ENCODE measurements at places on chromosomes 7 and 10.

DNA sequence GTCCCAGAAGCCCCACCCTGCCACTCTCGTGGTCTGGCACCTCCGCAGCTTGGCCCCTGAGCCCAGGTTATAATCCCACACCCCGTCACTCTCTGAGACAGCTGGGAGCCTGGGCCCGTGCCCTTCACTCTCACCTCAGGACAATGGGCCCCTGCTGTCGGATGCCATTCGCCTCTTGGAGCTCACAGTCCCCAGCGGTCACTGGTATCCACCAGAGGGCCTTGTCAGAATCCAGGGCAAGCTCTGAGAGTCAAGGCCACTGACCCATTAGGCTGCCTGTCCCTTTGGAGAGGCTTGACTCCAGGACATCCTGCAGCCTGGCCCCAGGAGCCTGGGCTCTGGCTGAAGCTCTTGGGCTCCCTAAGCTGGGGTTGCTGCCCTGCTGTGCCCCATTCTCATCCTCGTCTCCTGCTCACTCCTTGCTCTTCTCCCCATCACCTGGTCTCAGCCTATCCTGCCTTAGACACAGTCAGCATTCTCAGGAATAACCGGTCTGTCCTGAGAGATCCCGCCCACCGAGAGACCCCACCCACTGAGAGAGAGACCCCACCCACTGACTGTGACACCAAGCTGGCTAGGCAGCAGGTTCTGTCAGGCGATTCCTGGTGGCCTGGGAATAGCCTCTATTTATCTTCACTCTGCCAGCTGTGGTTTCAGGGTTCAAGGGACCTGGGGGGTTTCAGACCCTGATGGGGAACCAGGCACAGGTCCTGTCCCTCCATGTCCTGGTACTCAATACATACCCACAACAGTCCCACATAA, 27.7 kb downstream of the CPXM2 start:
- no peak for DNase-seq

DNA sequence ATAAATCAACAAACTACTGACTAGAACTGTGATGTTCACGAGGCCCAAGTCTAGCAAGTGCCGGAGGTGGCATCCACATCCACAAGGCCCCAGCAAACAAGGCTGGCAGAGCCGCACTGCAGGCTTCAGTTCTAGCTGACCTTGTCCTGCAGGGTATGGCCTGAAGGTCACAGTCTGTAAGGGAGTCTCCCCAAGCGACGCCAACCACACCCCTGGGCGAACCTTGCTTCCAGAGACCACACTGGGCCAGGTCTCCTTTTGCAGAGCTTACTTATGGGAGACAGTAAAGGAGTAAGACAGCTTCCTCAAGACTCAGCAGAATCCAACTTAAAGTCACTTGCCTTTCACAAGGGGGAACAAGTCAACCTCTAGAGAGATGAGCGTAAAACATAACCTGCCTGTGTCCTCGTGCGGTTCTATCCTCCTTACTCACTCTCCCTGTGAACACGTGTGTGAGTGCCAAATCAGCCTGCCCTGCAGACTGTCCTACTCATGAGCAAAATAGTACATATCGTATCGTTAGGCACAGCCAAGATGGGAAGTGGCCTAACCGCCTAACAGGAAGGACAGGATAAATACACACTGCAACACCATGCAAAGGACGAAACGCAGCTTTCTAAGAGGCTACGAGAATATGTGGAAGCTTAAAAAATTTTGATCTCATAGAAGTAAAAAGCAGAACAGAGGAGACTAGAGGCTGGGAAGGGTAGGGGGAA, 22.7 kb downstream of the FAM53B start:
- peak; percentile 74 for DNase-seq

DNA sequence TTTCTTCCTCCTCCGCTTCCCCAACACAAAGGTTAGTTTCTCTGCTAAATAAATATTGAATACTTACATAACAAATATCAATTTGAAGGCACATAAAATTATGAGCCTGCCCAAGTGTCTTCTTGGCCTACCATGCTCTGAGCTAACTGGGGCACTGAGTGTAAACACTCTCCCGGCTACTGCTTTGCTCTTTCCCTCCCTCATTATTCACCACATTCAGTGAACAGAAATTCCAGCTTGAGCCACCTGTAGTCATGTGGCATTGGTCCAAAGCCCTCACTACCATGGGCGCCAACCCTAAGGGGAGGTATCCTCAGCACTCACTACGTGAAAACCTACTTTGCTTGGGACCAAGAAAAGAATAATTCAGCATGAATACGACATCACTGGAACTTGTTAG, 409.0 kb downstream of the KCNMA1 start:
- DNase-seq, result no peak

GRCh38 chr7:6631605-6632004, 5.5 kb upstream of the ZNF316 start:
- DNase-seq, result no peak

DNA sequence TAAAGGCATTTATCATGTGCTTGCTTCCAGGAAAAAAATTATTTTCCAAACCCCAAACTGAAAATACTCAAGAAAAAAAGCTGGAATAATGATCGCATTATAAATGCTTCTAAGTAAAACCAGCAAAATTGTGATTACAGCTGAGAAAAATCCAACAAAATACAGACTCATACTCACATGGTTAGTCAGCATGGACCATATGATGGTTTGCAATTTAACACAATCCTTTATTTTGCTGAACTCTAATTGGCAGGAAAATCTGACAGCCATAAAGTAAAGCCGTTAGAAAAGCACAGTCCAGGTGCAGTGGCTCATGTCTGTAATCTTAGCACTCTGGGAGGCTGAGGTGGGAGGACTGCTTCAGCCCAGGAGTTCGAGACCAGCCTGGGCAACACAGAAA, 59.6 kb downstream of the BRI3 start:
- no peak for DNase-seq

DNA sequence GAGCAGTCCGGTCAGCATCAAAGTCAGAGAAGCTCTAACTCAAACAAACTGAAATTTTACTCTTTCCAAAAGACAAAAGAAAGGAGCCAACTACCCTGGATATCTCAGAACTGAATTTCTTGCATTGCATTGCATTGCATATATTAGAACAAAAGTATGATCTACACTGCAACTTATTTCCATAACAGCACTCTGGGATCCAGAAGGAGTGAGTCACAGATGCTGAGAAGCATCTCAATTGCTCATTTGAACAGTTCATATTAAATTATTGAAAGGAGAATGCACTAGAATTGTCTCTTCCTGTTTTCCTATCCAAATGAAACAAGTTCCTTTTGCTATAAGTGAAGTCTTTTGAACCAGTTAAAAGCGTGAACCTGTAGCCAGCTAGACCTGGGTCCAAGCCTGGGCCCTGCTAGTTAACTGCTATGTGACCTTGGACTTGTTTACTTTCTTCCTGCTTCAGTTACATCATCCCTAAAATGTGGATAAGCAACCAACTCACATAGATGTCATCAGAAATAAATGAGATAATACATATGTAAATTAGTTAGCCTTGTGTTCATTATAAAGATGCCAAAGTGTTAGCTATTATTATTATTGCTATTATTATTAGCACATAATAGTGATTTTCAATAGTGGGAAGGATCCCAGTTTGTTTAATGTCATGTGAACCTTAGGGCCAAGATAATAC, 184.1 kb downstream of the CREB5 start:
- DNase-seq, result no peak

GRCh38 chr7:77697535-77697831, 1.2 kb downstream of the RSBN1L start:
- DNase-seq, result peak; percentile 65

DNA sequence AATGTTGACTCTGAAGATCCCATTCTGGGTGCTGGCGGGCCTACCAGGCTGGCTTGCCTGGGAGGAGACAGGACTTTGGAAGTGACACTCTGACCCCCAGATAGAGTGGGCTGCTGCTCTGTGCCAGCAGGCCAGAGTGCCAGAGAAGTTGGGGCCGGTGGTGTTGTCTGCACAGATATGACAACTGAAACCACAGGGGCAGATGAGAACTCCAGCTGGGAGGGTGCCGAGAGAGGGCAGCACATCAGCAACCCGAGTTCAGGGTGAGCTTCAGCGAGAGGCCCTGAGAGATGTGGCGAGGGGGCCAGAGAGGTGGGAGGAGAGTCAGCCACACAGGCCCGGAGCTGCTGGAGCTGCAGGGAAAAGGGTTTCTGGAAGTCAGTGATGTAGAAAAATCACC, 193.2 kb upstream of the MGMT start:
- no peak for DNase-seq

DNA sequence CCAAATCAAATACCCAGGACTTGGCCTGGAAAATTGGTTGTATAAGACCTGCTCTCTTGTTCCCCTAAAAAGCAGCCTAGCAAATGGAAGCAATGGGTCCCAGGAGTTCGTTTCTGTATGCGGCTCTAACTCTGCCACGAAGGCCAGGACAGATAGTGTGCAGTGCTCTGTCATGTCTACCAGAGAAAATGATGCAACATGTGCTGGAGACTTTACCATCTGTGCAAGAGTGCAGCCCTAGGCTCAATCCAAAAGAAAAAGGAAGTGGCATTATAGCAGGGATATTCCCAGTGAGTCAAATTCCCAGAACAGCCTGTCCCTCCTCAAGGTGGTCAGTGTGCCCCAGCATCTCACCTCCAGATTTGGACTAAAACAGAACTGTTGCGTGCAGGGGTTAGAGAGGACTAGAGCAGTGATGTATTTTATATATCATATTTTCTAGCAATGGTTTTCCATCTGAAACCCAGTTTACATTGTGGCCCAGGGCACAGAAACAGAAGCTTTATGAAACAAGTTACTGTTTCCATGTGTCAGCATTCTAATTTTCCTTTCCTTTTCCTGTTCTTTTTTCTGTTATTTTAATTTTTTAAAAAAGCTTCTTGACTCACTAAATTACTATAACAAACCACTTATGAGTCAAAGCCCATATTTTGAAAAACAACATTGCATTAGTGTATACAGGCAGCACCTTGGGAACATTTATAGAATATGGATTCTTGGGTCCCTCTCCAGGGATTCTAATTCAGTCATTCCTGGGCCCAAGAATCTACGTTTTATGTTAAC, 311.2 kb downstream of the RNLS start:
- peak; percentile 93 for DNase-seq

Measured in suppressor macrophage treated with lipopolysaccharide for 4 hours (primary cell).